ENCODE measurements at places on chromosomes 3 and 15.

GRCh38 chr3:44772099-44772442 lies 10.5 kb downstream of the KIF15 start:
- no peak for DNase-seq

GRCh38 chr3:42027571-42027970 lies 63.6 kb upstream of the TRAK1 start:
- DNase-seq: no peak

DNA sequence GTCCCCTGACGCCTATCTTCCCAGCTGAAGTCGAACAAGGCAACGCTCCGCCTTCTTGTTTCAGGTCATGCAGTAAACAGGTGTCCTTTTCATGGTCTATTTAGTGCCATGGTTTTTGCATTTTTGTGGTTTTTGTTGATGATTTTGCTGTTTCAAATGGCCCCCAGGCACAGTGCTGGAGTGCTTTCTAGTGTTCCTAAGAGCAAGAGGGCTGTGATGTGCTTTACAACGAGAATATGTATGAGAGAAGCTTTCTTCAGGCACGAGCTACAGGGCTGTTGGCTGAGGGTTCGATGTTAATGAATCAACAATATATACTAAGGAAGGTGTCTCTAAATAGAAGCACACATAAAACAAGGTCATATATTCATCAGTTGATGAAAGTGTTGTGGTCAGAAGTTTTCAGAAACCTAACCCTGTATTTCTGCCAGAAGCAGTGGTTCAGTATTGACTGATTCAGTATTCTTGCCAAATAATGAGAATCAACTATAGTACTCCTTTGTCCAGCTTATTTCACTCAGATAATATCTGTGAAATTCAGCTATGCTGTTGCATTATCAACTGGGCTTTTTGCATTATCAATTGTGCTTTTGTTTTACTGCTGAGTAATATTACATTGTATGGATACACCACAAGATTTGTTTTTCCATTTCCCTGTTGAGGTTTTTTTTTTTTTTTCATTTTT lies 18.5 kb downstream of the LIMD1 start:
- no peak for DNase-seq

GRCh38 chr3:33420966-33421365 lies 19.2 kb downstream of the UBP1 start:
- DNase-seq: no peak

DNA sequence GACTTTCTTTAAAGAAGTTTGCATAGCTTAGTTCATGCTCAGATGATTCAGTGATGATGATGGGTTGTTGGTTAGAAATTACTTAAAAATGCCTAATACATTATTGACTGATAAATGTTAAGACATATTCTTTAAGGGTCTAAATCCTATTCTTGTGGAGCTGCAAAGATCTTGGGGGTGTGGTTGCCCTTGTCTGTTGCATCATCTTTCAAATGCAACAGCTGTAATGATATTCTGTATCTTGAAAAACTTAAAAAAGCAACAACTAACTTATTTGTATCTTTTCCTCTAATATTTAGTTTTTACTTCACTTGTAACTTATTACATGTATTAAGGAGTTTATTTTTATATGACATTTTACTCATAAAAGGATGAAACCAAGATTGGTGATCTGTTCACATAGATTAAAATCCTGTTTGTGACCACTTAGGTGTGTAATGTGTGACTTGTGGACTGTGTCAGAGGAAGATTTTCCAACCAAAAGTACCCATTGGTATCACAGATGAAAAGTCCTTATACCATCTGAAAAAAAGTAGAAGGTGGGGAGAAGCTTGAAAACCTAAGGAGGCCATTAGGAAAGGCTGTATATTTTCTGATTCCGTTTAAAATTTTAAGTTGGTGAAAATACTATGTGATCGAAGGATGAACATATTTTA lies 142.8 kb downstream of the IGF1R start:
- DNase-seq: no peak
